ENCODE measurements at places on chromosomes 4 and X. TPM values are rescaled to one million over a fixed set of nuclear protein-coding genes. Genes with fewer than 3 reads are reported as not detected.

CORIN gene
- 1.6 TPM for total RNA-seq

GRCh38 chr4:26062215-26062614, 148.2 kb downstream of the SMIM20 start:
- no peak for DNase-seq
- H3K27me3 ChIP-seq: no peaks in the 10 kb centered on the region
- H3K36me3 ChIP-seq: no peaks in the 10 kb centered on the region
- H3K4me3 ChIP-seq: no peak overlapping the region
- H3K4me1 ChIP-seq: no peaks in the 10 kb centered on the region
- no peak overlapping the region for H3K27ac ChIP-seq

GRCh38 chrX:96707804-96708203, 23.2 kb downstream of the DIAPH2 start:
- H3K27ac ChIP-seq: no peak overlapping the region
- no peaks in the 10 kb centered on the region for H3K4me1 ChIP-seq
- no peaks in the 10 kb centered on the region for H3K36me3 ChIP-seq
- no peak for DNase-seq

DNA sequence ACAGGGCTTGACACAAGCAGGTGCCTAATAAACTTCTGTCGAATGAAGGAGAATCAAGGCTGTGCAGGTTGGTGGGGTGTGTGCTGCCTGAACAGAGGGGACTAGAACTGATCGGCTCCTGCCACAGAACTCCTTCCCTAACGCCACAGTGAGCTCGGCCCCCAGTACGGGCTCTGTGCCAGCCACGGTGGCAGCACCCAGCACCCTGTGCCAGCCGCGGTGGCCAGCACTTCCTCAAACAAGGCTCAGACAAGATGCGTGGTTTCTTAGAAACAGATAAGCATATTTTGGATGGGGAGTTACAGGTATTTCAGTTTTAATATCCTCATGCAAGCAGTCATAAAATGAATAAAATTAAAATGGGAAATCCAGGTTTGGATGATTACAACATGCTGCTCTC, 26.0 kb upstream of the C4orf50 start:
- no peak for DNase-seq
- no peaks in the 10 kb centered on the region for H3K27me3 ChIP-seq
- H3K4me3 ChIP-seq: no peak overlapping the region
- H3K27ac ChIP-seq: no peak overlapping the region
- no peaks in the 10 kb centered on the region for H3K36me3 ChIP-seq

Data from breast epithelium (tissue), 4 donors.